Stimulated activated CD8-positive, alpha-beta memory T cell treated with anti-CD3 and anti-CD28 coated beads, Interleukin-7, amount 100 ng/mL, for 48 hours (primary cell): ENCODE measurements at places on chromosomes 2 and 18.

GRCh38 chr18:37305066-37305465 is 260.5 kb downstream of the CELF4 start:
- no peak for DNase-seq

- DNase-seq: no peak
Measured at GRCh38 chr2:59566739-59567138, 986.7 kb downstream of the BCL11A start.

DNA sequence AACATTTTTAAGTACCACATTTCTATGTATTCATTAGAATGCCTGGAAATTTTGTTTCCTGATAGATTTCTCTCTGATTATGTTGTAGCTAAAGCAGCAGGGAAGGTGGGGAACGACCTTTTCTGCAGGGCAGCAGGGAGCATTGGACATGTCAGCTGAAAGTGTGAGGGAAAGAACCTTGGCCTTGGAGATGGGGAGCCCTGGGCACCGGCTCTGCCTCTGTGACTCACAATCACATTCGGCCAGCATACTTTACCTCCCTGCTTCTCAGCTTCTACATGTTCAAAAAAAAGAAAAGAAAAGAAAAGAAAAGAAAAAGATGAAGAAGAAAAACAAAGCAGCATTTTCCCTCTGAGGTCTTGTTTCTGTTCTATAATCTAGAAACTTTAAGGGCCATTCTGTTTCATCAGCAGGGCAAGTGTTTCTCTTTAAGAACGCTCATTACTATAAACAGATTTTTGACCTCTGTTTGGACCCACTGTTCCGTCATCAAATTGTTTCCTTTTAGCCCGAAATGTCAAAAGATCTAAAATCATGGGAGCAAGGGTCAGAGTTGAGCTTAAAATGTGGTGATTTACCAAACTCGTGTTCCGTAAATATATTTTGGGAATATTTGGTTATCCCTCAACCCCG is 27.9 kb downstream of the SETBP1 start:
- DNase-seq: no peak

DNA sequence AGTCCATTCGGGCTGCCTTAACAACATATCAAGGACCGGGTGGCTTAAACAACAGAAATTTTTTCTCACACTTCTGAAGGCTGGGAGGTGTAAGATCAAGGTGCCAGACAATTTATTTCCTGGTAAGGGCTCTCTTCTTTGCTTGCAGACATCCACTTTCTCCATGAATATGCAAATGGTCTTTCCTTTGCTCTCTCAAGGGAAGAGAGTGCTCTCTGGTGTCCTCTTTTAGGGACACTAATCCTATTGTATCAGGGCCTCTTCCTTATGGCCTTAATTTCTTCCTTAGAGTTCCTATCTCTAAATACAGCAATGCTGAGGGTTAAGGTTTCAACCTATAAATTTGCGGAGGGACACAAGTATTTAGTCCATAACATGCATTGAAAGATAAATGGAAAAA is 770.8 kb downstream of the DSC3 start:
- no peak for DNase-seq

- DNase-seq: no peak
Measured at GRCh38 chr2:168545439-168546082, 89.5 kb downstream of the CERS6 start.
